Naive B cell (primary cell): ENCODE measurements at places on chromosomes 7 and 10.

DNA sequence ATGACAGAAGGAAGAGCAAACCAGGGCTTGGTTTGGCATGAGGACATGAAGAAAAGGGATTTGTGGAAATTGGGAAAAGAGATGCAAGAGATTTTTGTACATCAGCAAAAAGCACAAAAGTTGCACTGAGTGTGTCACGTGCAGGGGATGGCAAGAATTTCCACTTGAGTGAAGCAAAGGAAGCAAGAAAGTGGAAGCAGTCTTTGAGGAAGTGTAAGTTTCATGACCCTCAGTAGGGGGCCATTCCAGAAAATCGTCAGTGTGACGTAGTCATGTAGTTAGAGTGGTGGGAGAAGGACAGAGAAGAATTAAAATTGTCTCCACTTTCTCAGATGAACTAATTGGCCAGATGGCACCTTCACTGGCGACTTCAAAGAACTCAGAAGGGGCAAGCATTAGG is 123.3 kb upstream of the FZD1 start:
- DNase-seq, result peak; percentile 50

DNA sequence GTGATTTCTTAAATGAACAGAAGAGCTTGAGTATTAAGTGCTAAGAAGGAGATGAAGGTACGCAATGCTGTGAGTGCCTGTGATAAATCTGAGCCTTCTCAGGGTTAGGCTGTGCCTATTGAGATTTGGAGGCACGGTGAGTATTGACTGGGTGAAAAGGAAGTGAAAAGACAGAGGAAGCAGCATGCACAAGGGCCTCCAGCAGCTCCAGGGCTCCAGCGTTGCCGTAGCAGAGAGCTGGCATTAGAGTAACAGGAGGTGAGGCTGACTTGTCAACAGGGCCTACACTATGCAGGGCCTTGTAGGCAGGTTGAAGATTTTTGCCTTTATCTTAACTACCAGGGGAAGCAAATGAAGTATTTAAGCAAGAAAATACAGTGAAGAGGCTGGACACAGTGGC is 54.1 kb upstream of the PDCD4 start:
- no peak for DNase-seq

DNA sequence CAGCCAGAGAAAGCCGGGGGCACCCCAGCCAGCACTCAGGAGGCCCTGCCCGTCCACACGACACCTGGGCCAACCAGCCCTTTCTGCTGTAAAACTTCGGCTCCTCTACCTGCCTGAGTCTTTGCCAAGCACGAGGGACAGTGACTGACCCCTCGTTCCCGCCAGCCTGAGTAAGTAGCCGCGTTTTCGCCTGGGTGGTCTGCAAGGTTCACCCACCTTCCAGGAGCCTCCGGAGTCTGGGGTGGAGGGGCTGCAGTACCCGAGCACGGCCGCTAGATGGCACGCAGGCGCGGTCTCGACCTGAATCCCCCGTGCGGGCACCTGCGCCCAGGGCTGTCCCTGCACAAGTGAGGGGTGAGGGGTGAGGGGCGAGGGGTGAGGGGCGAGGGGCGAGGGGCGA is 192.7 kb downstream of the PTPRN2 start:
- DNase-seq, result no peak

- no peak for DNase-seq
These were observed 90.5 kb upstream of the CSTF2T start for GRCh38 chr10:51789903-51790302.

GRCh38 chr10:31318382-31318853 is 598 bp upstream of the ZEB1 start:
- DNase-seq, result peak; percentile 89

DNA sequence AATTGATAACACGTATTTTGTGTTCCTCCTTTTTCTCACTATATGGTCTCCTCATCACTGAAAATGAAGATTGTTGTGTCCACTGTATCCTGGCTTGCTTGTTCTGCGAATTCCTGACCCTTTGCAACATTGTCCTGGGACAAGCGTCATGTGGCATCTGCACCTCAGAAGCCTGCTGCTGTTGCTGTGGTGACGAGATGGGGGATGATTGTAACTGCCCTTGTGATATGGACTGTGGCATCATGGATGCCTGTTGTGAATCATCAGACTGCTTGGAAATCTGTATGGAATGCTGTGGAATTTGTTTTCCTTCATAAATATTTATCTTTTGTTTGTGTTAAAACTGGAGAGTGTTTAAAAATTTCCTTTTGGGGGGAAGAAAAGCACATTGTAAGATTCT is 93.7 kb downstream of the MDFIC start:
- DNase-seq, result no peak

DNA sequence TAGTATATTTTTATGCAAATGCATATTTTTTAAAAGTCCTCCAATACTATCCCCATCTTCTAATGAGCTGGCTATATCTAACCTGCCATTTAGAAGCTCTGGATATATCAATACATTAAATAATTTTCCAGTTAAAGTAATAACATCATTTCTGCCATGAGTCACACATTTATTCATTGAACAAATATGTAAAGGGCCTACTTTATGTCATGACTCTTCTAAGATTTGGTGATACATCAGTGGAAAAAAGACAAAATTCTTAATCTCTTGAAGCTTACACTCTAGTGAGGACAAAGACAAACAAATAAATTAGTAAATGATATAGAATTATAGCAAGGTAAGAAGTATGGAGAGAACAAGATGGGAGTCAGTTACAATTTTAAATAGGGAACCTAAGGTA is 716.8 kb upstream of the LRRTM3 start:
- no peak for DNase-seq

DNA sequence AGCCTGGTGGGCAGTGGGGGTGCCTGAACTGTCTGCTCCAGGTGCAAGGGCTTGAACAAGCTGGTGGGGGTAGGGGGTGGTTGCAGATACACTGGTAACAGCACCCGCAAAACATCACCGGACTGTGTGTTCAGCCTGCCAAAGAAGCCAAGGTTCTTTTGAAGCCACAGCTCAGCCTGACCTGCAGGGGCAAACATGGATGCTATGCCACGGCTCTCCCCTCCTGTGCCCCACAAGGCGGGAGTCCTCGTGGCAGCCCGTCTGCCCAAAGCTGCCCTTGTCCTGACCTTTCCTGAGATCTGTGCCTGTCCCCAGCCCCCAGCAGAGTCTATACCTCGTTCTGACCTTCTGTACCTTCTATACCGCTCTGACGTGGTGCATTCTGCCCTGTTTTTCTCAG is 285.7 kb downstream of the GLRX3 start:
- DNase-seq, result no peak

GRCh38 chr10:63605197-63605967 is 84.2 kb downstream of the REEP3 start:
- DNase-seq, result no peak

DNA sequence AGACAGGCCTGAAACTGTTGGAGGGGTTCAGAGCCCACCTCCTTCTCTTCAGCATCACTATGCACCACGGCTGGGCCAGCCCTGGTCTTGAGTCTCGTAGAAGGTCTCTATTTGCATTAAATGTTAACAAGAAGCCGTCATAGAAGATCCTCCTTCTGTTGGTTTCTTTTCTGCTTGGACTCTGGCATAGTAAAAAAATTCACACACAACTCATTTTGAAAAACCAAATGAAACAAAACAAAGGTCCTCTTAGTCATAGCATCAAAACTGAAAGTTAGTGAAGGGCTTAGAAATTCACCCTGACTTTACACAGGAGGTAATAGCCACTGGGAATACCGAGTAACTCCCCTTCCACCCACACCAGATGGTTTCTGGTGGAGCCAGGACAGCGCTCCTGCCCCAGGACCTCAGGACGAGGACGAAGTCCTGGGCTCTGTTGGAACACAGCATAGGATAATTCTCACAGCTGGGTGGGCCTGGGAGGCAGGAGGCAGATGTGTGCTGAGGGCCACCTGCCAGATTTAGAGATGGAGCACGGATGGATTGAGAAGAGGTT is 248.4 kb upstream of the KLF6 start:
- DNase-seq, result no peak

DNA sequence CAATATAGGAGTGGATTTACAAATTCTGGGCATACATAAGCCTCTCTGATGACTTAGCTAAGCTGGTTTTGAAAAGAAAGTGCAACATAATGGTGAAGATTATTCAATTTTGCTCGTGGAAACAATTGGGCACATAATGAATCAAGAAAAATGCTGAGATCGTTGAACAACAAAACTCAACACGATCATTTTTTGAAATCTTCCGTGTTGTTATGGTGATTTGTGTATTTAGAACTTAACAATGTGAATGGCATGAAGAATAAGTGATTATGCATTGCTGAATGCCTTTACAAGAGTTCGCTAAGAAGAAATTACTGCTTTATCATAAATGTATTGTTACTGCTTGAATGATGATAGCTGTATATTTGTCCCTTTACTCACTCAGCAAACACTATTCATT is 875.0 kb downstream of the CNTNAP2 start:
- DNase-seq, result no peak

DNA sequence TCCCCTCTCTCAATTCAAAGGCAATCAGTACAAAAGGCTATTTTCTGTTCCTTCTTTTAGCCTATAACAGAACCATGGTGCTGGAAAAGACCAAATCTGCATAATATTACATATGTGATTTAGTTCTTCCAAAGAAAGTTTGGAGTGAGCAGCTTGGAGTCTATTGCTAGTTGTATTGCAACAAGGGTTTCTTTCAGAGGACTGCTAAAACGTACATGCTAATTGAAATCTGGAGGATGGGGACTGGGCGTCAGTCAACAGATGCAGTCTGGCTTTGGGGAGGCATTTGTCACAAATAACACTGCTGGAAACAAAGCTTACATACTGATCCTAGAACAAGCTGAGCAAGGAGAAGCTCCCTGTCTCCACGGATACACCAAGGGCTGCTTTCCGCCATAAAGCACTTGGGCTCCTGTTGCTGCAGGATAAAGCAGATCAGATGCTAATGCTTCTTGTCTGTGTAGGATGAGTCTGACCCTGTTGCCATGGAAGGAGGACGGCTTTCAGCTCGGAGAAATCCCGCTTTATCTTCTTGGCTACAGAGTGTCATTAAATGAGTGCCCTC is 883.5 kb downstream of the SORCS1 start:
- DNase-seq, result no peak

GRCh38 chr10:114925587-114926586 is 12.1 kb upstream of the TRUB1 start:
- no peak for DNase-seq

DNA sequence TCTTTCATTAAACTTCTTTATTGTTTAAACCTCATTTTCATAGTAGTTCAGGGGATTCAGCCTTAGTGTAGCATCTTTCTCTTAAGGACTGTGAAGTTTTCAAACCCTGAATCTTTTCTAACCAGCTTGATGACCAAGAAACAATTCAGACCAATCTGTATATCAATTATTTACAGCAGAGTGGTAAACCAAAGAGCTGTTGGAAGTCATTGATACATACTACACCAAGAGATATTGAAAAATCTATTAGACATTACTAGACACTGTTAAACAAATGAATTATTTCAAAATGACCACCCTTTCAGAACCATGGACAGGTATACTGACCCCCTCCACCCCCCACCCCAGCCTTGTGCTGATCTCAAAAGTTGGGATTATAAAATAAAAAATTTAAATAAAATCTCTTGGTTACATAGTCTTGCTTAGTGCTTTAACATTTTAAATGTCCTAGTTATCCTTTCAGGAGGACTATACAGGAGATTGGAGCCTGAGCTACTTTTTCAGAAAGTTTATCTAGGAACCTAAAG is 143.9 kb upstream of the LSM8 start:
- DNase-seq, result no peak

DNA sequence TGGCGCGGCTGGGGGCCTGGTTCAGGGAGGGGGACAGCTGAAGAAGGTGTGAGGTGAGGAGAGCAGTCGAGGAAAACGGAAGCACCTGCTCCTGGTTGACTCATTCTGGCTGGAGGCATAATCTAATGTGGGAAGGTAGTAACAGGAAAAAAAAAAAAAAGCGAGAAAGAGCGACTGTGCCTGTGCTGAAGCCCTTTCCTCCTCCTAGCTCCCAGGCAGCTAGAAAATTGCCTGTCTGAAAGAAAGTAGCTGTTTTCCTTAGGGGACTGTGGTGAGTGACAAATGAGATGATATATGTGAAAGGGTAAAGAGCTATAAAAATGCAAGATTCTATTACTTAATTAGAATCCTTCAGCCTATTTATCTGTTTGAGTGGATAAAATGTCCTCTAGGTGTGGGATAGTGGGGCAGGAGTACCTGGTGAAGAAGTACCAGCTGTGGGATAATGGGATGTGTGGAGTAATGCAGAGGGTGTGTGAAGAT is 4.9 kb upstream of the MEST start:
- DNase-seq, result no peak

GRCh38 chr10:88158526-88159122 is 295.2 kb downstream of the PTEN start:
- DNase-seq, result no peak

- DNase-seq, result no peak
These were observed 14.6 kb downstream of the PPIA start for GRCh38 chr7:44811093-44811492.

DNA sequence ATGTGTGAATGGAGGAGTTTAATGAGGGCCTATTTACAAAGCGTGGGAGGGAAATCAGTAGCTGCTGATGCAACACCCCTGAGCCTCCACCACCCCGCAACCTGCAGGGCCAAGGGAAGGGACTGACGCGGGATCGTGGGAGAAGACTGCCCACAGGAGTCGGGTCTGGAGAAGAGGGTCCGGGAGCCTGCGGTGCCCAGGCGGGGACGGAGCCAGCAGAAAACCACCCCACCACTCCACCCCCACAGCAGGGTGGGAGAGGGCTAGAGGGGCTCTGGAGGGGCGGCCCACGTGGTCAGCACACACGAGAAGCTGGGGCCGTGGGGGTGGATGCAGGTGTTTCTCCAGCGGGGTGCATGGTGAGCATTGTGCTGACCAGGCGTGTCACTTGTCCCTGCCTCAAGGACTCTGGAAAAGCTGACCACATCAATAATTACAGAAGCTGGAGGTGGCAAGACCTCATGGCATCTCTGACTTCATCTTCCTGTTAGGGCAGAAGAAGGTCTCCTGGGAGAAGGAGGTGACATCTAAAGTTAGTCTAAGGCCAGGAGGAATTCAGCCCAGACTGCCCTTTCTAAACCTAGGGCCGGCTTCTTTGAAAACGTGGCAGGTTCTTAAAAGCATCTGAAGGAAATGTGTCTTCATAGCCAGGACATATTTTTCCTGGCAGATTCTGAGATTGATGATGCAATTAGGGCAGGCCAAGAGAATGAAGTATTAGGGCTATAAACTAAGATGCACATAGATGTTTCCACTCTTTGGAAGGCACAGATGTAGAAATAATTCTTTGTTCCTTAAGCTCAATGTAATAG is 150.9 kb downstream of the RGS10 start:
- no peak for DNase-seq

GRCh38 chr10:100333661-100334440 is 3.8 kb upstream of the PKD2L1 start:
- no peak for DNase-seq

- DNase-seq, result no peak
These were observed 378.5 kb downstream of the DNAJB6 start for GRCh38 chr7:157715071-157715937.
